GM12878 (cell line): ENCODE measurements at places on chromosomes 11 and 22. TPM values are rescaled to one million over a fixed set of nuclear protein-coding genes. Genes with fewer than 3 reads are reported as not detected.

GRCh38 chr11:127199306-127199801, 198.8 kb upstream of the KIRREL3 start:
- DNase-seq = no peak

- no peak for DNase-seq
These were observed 40.1 kb downstream of the TRIM66 start for GRCh38 chr11:8642196-8642841.

The MGAT3 gene
- total RNA-seq = 38.5 and 40.2 TPM in 2 replicates

The OR8D4 gene
- not detected in 2 replicates for total RNA-seq

The MAP6 gene
- total RNA-seq = 0.21 TPM in 1 of 2 replicates, not detected in the other

The MRPL23 gene
- total RNA-seq = 141 and 143 TPM in 2 replicates
